H7 (cell line): ENCODE measurements at places on chromosomes 4 and X. TPM values are rescaled to one million over a fixed set of nuclear protein-coding genes. Genes with fewer than 3 reads are reported as not detected.

Gene EDA
- 8.1 and 8.6 TPM in 2 replicates for total RNA-seq

Gene CTAG1A
- total RNA-seq, result not detected in 2 replicates

Gene NLGN3
- total RNA-seq, result 2.9 and 4.6 TPM in 2 replicates

Gene DNAAF6
- not detected in 2 replicates for total RNA-seq

Gene JAKMIP1
- 8.2 and 10.3 TPM in 2 replicates for total RNA-seq
